ENCODE measurements at places on chromosomes 4 and X.

GRCh38 chr4:102268355-102268754, 76.9 kb downstream of the SLC39A8 start:
- no peak for DNase-seq

GRCh38 chrX:56729152-56729850, at the start of gene NBDY:
NBDY (plus strand) TSS chrX:56729243; CDS start chrX:56729354, 111 bp downstream.
- DNase-seq: peak; percentile 36

DNA sequence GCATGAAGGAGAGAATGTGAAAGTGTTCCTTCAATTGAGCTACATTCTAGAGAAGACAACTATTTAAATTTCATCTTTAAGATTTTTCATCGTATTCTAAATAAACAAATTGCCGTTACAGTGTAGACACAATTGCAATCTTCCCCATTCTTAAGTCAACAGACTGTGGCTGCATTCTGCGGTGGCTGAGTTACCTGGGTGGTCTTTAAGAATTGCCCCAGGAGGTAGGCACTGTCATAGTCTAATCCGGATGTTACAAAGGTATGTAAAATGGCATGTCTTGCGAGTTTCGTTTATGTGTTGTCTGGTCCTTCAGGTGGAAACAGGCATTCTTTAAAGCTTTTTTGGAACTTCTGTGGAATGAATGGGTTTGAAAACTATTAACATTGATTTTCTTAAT, 586.1 kb upstream of the PITX2 start:
- no peak for DNase-seq

GRCh38 chr4:22686141-22686540, 6.6 kb upstream of the GBA3 start:
- no peak for DNase-seq

GRCh38 chr4:119087656-119088055, 48.0 kb upstream of the MYOZ2 start:
- DNase-seq: no peak

DNA sequence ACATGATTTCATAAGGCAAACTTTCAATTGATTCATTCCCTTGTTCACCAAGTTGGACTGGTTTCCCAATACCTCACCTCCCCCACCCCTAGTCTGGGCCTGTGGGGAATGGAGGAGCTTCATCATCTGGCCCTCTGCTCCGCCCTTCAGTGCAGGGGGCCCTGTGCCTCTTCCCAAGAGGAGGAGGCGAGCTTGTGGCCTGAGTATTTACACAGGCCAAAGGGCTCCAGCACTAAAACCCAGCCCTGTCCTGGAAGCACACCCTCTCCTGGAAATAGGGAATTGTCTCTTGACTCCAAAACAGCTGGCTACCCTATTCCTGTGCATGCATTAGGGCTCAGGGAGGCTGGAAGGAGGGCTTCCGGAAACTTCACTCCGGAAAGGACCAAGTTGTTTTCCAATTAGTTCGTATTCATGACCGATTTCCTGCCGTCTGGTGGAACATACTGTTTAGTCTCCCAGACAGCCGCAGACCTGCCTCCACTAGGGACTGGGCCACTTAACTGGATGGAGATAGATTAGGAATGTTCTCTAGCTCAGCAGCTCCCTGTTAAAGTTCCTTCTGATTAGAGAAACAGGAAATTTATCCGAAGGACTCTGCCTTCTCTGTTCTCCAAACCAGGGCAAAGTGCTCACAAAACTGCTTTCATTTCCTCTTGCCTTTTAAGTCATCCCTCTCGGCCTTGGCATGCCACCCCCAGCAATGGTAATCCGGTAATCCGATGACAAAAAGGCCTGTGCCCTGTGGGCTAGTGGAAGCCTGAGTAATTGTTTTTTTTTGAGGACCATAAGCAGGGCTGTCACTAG, 5.8 kb downstream of the SRPX2 start:
- DNase-seq: no peak

All from activated CD4-positive, CD25-positive, alpha-beta regulatory T cell treated with anti-CD3 and anti-CD28 coated beads, Interleukin-2, amount 50 U/mL, for 72 hours (primary cell).